CD8-positive, alpha-beta T cell (primary cell): ENCODE measurements at places on chromosomes 16 and 17.
A peak's percentile ranks its signal among the peaks of the same experiment; 100 is the strongest.

- DNase-seq = no peak
These were observed 156.7 kb upstream of the RPH3AL start for GRCh38 chr17:509316-509715.

DNA sequence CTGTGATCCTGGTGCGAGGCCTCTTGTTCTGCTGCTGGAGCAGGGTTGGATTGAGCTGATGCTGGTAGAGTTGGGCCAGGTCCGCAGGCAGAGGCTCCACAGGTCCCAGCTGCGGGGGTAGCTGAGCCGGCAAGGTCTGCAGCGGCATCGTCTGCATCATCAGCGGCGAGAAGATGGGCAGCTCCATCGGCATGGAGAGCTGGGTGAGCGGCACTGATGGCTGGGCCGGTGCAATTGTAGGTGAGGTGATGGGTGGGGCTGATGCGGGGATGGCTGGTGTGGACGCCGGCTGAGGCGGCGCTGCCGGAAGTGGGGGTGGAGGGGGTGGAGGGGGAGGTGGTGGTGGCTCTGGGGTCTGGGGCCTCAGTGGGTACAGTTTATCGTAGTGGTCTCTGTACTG is 251.7 kb downstream of the ZFHX3 start:
- no peak for DNase-seq

- peak; percentile 62 for DNase-seq
These were observed 2.3 kb upstream of the CCDC182 start for GRCh38 chr17:57747221-57748017.

DNA sequence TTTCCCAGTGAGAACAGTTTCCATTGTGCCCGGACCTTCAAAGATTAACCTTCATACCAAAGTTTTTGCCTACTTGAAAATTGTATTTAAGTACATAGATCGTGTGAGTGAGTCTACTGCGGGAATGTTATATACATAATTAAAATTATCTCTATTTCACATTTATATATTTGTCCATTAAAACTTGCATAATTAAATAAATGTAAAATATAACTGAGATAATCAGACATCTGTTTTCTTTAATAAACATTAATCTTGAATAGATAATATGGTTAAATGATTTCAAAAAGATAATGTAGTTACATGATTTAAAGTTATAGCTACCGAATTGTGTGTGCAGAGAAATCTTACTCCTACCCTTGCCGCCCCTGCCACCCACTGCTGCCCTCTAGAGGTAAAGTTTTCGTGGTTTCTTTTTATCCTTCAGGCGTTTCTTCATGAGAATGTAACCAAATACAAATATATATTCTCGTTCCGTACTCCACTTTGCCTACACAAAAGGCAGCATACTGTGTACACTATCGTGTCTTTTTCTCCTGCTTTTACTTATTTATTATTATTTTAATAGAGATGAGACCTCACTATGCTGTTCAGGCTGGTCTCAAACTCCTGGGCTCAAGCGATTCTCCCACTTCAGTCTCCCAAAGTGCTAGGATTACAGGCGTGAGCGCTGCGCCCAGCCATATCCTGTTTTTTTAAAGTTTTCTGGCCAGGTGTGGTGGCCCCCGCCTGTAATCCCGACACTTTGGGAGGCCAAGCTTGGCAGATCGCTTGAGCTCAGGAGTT is 35.6 kb downstream of the RPA1 start:
- DNase-seq = peak; percentile 74

DNA sequence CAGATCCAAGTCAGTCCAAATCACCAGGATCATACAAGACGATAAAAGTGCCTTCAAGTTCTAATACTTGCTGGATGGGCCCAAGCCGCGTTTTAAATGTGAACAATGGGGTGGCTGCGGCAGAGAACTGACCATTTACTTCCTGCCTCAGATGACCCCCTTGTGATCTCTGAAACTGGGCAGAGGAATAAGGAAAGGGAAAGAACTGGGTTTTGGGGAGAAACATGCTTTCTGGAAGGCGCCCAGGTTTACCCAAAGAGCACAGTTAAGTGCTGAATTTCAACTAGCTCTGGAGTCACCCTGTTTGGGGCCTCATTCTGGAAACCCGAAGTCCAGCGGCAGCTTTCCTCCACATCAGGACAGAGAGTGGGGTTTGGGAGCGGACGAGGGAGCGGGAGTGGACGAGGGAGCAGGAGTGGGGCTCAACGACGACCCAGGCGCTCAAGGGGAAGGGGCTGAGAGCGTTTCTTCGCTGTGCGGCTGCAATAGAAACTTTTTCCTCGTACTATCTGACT is 1.6 kb downstream of the FAM20A start:
- DNase-seq = no peak

GRCh38 chr17:57940653-57941329 is 14.4 kb downstream of the CUEDC1 start:
- DNase-seq = no peak

GRCh38 chr17:29344201-29344856 is 45.8 kb upstream of the TAOK1 start:
- DNase-seq = no peak

GRCh38 chr16:23544436-23544835 is 12.7 kb downstream of the EARS2 start:
- no peak for DNase-seq

GRCh38 chr16:74700116-74700437 is 585 bp downstream of the MLKL start:
- peak; percentile 28 for DNase-seq

GRCh38 chr17:35778641-35779196 is 16.7 kb downstream of the MMP28 start:
- DNase-seq = no peak

- peak; percentile 87 for DNase-seq
These were observed 9.6 kb downstream of the LLGL2 start for GRCh38 chr17:75535119-75535537.

GRCh38 chr17:75390982-75391381 is 14.5 kb downstream of the GRB2 start:
- DNase-seq = no peak

DNA sequence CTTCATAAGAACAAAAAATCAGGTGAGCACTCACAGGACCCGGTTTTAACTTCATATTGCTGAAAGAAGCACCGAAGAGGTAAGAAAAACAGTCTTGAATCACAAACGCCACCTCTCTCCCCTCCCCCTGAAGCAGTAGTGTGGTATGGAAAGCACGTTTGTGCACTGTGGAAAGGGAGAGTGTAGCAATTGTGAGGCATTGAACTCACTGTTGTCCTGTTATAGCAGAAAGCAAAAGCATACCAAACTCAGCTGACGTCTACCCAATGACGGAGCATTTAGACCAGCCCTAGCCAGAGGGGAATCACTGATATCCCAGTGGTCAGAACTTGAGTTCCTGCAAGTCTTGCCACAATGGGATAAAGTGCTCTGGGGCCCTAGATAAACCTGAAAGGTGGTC is 98.8 kb downstream of the DYNLRB2 start:
- no peak for DNase-seq

- peak; percentile 89 for DNase-seq
These were observed at the start of gene P3H4 for GRCh38 chr17:41811549-41812380. Gene P3H4 (minus strand): TSS chr17:41811949. CDS start chr17:41811915, 34 bp downstream.

DNA sequence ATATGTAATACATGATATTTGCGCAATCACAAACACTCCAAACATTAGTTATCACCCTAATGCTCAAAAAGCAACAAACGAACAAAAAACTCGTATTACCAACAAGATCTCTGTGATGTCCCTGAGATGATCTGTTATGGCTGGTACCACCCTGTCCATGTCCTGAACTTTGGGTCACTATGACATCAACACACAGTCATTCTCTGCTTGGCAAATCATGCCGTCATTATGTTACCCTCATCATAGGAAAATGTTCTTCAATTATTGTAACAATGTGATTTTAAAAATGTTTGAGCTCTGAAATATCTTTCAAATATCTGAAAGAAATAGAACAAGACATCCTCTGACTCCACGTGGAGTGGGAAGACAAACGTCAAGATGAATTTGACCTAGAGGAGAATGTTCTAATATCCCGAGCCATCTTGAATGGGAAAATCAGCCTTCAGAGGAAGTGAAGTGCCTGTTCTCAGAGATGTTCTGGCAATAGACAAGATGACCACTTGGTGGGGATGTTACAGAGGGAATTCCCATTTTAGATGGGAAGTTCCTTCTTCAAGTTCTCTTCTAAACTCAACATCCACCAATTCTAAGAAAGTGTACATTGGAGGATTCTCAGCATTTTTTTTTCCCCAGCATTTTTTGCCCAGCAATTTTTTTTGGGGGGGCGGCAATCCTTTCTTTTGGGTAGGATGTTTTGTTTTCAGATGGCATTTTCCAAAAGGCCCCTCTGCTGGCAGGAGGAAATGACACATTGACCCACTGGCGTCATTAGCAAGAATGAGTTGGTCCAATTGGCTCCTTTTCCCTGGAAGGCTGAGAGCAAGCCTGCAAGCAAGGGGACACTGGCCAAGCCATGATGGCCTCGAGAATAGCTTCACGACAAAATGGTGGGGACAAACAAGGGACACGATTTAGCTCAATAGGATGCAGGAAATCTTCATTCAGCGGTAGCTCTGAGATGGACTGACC is 3.7 kb upstream of the HSD17B2 start:
- no peak for DNase-seq

DNA sequence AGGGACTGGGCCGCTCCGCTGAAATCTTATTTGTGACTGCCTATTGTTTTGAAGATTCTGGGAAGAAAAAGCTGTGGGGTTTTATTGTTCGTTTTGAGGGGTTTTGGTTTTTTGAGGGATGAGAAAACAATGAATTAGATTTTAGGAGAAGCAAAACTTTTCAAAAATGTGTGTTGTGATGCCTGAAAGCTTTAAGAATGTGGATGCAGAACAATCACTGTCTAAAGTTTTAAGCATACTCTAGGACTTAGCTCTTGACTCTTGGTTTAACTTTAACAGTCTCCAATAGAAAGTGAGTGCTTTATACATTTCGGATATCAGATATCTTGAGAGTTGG is 899 bp downstream of the CFAP52 start:
- DNase-seq = no peak

DNA sequence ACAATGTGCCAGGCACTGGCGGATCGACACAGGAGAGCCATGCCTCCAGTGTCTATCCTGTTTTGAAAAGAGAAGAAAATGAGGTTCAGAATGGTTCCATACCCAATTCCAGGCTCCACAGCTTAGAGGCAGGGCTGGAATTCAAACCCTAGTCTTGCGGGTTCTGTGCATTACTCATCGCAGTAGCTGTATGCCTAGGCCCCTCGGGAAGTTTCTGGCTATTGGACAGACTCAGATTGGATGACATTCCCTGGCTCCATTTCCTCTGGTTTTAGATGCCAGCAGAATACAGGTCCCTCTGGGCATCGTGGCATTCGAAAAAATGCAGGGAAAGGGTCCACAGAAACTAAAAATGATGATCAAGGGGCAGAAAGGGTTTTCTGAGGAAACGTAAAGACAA is 184.7 kb downstream of the COPRS start:
- DNase-seq = no peak

- no peak for DNase-seq
These were observed 52.5 kb upstream of the ALDH3A1 start for GRCh38 chr17:19800571-19800970.

DNA sequence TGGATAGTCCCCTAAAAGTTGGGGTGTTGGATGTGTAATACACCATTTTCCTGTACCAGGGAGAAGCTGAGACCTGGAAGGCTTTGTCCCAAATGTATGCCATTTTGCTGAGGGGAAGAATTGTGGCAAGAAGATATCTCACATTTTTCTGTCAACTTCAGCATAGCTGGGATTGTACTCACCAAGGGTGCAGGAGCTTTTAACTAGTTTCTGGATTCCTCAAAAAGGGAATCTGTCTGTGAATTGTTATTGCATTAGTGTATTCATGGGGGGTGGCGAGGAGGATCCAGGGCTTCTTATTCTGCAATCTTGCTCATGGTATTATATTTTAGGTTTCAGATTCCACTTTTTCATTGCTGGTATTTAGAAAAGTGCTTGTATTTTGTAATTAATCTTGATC is 208.2 kb upstream of the MYOCD start:
- DNase-seq = no peak

GRCh38 chr17:77083531-77083930 is 57.2 kb upstream of the SEC14L1 start:
- no peak for DNase-seq

DNA sequence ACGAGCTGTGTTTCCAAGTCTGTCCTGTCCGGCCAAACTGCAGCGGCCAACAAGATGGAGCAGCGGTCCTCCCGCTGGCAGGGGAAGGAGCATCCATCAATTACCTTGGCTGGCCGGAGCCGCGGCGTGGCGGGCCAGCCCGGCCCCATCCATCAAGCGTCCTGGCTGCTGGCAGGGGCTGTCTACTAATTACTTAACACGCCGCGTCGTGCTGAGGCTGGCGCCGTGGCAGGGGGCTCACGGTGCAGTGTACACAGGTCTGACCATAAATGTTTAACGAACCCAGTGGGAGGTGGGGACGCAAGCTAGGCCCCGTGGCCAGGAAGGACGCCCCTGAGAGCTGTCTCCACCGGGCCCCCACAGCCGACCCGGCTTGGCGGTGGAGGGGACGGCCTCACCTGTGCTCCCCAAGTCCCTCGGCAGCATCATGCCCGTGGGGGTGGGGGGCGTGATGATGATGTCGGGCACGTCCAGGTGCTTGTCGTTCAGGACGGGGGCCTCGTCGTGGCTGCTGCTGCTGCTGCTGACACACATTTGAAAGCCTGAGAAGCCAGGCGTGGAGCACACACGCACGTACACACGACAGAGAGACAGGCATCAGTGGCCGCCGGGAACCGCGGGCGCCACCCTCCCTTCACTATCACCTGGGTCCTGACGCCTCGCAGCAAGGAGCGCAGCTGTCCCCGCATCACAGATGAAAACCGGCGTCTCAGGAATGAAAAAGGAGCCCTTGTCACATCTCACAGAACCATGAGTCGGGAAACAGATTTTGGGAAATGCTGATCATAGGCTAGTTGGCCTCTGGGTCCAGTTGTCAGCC is 21.2 kb upstream of the GINS2 start:
- DNase-seq = no peak

- no peak for DNase-seq
These were observed at the start of gene CDH8 for GRCh38 chr16:62036101-62036801. Gene CDH8 (minus strand): TSS chr16:62036438. CDS start chr16:62021403, 15,035 bp downstream.

GRCh38 chr17:81228420-81228819 is 5.7 kb upstream of the CEP131 start:
- DNase-seq = no peak

GRCh38 chr17:57455063-57455914 is 199.0 kb downstream of the MSI2 start:
- peak; percentile 65 for DNase-seq

DNA sequence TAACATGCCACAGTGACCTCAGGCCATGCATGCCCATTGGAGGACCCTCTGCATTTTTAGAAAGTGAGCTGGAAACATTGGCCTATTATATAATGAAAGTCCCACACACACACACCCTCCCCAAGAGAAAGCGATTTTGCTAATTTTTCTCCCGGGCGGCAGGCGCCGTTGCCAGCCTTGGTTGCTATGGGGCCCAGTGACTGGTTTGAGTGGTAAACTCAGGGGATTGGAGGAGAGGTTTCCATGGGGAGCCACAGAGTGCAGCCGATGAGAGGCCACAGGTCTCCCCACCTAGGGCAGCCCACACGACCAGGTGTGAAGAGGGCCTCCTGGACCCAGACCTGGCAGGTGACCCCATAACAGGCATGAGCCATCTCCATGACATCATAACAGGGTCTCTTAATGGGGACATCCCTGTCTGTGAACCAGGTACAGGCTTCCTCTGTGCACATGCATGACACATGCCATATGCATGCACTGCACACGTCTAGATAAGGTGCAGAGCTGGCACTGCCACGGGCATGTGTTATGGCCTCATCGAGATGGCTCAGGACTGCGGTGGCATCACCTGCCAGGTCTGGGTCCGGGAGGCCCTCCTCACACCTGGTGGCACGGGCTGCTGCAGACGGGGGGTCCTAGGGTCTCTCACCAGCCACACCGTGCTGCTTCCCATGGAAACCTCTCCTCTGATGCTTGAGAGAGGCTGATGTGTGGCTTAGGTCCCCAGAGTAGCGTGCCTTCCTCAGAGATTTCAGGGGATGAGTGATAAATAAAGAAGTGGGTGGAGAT is 144.1 kb downstream of the RBFOX3 start:
- DNase-seq = no peak
